Activated gamma-delta T cell treated with anti-CD3 and anti-CD28 coated beads, Interleukin-2, amount 50 U/mL, for 16 hours (primary cell): ENCODE measurements at places on chromosomes 2 and 18.

GRCh38 chr2:8002765-8003393 lies 679.0 kb upstream of the ID2 start:
- DNase-seq: no peak

DNA sequence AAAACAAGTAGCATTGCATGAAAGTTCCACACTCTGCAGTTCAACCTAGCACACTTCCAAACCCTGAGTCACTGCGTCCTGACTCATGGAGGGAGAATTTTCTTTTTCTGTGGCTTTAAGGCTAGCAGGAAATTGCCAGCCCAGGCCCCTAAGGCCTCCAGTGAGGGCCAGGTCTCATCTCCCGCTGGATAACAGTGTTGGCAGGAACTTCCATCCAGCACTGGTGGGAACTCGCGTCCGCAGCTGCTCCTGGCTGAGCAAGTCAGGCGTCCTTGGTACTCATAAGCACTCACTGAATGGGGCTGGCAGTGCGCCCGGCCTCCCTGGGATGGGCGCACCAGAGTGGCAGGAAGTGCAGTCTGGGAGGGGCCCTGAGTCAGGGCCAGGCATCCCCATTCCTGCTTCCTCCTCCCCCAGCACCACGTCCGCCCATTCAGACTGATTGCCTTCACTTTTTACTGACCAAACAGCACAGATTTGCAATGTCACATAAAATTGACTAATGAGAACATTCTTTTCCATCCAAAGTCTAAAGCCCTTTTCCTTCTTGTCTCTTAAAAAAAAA lies 14.3 kb downstream of the MALL start:
- no peak for DNase-seq

DNA sequence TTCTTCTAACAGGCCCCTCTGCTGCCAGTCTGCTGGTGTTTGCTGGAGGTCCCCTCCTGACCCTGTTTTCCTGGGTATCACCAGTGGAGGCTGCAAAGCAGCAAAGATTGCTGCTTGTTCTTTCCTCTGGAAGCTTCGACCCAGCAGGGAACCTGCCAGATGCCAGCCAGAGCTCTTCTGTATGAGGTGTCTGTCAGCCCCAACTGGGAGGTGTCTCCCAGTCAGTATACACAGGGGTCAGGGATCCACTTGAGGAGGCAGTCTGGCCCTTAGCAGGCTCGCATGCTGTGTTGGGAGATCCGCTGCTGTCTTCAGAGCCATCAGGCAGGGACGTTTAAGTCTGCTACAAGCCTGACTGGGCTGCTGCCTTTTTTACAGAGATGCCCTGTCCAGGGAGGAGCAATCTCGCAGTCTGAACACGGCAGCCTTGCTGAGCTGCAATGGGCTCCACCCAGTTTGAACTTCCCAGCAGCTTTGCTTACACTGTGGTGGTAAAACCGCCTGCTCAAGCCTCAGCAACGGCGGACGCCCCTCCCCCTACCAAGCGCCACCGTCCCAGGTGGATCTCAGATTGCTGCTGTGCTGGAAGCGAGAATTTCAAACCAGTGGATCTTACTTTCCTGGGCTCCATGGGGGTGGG lies 29.9 kb downstream of the CHCHD5 start:
- no peak for DNase-seq

- DNase-seq: no peak
These were observed 245.5 kb upstream of the KCNJ3 start for GRCh38 chr2:154452906-154453493.

- DNase-seq: no peak
These were observed 6.9 kb upstream of the SLC11A1 start for GRCh38 chr2:218375212-218375611.

DNA sequence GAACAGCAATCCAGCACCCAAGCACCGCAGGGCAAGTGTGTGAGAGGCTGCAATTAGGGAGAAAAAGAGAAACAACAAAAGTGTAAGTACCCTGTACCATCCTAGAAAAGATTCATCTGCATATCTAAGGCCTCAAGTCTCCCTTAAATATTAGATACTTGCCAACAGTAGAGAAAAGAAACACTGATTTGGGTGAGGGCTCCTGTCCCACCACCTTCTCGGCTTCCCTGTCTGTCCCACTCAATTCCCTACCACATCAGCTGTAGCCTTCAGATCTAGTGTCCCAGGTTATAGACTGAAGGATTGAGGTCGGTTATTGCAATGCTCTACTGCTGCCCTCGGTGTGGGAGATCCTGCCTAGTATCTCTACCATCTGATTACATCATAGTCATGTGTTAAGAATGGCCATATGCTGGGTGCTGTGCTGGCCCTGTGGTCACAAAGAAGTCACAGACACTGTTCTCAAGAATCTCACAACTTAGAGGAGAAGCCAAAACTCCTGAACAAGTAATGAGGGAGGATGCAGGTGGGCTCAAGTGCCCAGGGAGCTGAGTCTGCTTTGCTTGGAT lies 2.5 kb downstream of the RAX start:
- no peak for DNase-seq

DNA sequence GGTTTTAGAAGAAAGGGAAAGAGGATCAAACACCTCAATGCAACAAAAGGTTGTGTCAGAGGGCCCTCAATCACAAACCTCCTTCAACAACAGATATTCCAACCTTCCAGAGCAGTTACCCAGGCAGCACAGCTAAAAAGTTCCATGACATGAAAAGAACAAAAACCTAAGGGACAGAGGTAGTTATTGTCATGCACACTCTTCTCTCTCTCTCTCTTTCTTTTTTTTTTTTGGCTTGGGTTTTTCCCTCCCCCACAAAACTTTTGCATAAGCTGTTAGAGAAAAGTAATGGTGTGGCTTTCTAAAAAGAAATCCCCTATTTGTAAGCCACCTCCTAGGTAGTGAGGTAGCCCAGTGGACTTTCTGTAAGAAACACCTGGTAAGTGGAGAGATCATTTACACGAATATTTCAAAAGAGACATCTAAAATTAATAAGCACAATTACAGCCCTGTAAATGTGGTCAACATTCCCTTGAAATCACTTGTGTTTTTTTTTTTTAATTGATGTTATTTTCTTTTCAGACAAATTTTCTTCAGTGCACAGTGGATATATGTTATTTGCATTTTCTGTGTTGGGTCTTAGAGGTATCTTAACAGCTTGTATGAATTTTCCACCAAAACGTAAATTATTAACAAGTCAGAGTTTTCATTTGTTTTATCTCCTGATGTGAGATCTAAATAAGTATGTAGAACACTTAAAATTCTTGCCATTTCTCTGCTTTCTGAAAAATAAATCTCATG lies 48.4 kb downstream of the ZEB2 start:
- DNase-seq: no peak

DNA sequence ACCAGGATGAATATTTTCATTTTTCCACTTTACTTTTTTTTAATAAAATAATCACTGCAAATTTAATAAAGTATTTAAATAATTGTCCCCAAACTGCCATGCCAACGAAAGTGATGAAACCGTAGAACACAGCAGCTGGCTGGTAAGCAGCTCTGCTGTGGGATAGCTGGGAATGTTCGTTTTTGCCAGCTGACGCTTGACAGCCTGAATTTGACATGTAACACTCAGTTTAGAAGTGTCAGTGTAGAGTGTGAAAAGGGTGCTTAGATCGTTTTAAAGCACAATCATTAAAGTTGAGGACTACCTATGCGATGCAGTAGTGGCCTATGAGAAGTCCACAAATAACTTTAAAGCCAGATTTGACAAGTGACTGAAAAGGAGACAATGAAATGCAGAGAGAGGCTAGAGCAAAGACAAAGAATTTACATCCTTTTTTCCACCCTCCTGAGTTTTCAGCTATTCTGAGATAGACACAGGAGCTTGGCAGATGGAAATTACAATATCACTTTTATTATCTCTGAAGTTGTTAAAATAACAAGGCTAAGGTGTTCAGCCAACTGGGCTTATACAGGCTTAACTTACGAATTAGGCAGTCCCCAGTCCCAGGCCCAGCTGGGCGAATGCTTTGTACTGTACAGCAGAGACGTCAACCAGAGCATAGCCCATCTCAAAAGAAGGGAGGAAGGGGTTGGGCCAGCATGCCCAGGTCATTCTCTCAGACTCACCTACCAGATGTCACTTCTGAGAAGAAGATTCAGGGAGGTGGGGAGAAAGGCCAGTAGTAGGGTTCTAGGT lies 31.9 kb upstream of the SLC1A4 start:
- DNase-seq: no peak

DNA sequence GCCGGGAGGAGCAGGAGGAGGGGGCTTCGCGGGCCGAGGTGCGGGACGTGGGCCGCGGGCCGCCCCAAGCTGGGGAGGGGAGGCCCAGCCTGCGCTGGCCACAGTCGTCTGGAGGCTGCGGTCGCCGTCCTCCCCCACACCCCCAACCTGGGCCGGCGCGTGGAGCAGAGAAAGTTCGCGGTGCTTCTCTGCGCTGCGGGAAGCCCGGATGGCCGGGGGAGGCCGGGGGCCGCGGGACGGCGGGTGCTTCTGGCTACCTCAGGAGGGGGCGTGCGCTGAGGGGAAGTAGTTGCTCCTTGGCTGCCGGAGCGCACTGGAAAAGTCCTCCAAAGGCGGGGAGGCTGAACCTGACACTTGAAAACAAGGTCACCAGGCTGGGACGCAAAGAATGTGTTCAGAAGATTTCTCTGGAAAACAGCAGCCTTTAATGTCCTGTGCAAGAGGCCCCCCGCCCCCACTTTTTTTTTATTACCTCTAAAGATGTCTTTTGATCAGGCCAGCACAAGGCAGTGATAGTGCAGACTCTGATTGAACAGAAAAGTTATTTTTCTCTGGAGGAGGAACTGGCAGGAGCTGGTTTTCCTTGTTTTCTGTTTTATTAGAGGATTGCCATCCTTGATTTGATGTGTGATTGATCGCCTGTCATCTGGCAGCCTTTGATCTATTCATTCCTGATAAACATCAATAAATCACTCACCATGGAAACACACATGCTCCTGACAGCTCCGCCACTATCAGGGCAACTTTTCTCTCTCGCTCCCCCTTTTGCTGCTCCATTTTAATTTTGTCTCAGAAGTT lies 1.6 kb downstream of the TSHZ1 start:
- no peak for DNase-seq

DNA sequence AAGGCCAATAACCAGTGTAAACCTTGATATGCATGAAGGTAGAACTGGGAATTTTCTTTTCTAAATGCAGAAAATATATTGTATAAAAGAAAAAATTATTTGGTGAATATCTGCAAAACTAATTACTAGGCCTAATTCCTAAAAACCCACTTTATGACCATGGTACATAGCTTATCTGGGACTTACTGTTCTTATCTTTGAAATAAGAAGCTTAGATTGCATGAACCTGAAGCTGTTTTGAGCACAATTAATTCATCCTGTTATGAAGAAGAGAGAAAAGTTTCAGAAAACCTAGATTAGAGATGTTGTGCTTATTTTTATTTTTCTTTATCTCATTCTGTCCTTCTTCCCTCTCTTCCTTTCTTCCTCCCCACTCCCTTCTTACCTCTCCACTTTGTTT lies 235.0 kb downstream of the GULP1 start:
- DNase-seq: no peak

- no peak for DNase-seq
These were observed 49.0 kb downstream of the MARCO start for GRCh38 chr2:118990757-118991545.

DNA sequence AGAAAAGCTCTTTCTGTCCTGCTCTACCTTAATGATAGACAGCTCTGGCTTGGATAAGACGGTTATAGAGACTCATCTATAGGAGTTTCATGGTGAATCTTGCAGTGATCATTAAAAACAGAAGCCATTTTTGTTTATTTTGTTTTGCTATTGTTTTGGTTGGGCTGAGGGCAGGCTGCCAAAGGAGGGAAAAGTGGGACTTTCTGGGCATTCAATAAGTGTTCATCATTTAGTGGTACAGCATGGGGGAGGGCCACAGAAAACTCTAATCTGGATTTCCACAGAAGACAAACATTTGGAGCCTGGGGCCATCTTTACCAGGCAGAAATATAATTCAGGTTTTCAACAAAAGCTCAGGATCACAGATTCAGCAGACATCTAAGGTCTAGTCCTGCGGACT lies 62.4 kb upstream of the EFEMP1 start:
- DNase-seq: no peak

DNA sequence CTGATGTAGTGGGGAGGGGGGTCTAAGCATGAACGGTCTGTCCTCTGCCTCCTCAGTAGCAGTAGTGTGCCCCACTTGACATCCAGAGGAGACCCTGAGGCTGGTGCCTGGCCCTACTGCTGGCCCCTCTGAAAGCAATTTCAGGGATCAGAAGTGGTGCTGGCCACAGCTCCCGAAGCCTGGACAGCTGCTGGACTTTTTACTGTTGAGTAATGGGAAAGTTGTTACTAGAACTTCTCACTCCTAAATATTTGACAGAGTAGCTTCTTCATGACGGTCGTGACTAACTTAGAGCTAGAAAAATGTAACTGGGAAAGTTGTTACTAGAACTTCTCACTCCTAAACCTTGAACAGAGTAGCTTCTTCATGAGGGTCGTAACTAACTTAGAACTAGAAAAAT lies 23.3 kb downstream of the CTDP1 start:
- no peak for DNase-seq

DNA sequence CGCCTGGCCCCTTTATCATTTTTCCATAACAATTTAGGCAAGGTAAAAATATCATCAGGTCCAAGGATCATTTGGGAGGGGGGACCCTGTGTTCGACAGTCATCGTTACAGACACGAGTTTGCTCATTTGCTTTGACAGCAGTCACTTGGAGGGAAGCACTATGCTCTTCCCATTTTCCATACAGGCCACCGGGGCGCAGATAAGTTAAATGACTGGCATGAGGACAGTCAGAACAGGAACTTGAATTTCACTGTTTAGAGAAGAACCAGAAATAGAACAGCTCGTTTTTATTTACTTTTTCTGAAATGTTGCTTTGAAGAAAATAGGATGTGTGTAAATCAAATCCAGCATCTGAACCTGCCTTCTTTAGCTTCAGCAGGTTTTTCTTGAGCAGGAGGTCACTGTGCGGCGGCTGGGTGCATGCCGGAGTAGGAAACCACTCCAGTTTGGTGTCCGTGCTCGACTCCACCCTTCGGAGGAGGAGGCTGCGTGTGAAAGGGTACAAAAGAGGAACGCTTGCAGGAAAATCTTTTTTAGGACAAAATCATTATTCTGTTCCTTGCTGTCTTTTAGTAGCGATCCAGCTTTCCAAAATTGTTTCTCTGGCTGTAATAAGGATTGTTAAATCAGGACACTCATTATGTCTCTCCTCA lies 15.2 kb downstream of the NPAS2 start:
- no peak for DNase-seq

DNA sequence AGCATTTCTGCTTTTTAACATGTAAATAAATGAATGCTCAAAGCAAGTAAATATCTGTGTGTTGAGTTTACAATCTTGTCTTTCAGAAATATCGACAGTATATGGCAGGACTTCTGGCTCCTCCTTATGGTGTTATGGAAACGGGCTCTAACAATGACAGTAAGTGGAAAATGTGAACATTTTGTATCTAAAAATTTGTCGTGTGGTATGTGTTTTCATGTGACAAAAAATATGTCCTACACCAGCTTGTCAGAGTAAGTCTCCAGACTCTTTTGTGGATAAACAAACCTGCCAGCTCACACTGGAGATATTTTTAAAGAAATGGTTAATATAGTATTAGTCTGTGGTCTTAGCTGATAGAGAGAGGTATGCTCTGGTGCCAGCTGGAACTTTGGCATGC lies 157.9 kb upstream of the MAP3K20 start:
- no peak for DNase-seq
